Thyroid gland (tissue), 4 donors: ENCODE measurements at places on chromosomes 11 and 22. TPM values are rescaled to one million over a fixed set of nuclear protein-coding genes. Genes with fewer than 3 reads are reported as not detected.

- no peaks in the 10 kb centered on the region for H3K4me1 ChIP-seq
- no peak for DNase-seq
- H3K27ac ChIP-seq: no peak overlapping the region
- H3K27me3 ChIP-seq: no peaks in the 10 kb centered on the region
- H3K4me3 ChIP-seq: no peak overlapping the region
Measured at GRCh38 chr11:65207918-65208784, 26.4 kb downstream of the CAPN1 start.

DNA sequence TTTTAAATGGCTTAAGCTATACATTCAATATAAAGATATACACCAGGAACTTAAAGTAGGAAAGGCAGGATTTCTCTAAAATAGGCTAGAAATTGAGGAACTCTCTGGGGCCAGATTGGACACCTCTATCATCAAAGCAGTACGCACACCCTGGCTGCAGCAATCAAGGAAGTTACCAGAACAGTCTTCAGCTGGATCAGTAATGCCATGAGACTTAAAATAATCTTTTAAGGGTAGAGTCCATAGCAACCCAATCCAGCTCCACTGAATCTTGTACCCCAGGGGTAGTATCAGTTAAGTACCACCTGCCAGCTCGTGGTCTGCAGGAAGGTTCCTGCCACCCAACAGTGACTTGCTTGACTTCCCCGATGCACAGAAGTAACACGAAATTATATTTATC lies 3.0 kb downstream of the RDX start:
- DNase-seq: no peak
- H3K27ac ChIP-seq: no peak overlapping the region
- no peaks in the 10 kb centered on the region for H3K27me3 ChIP-seq

DNA sequence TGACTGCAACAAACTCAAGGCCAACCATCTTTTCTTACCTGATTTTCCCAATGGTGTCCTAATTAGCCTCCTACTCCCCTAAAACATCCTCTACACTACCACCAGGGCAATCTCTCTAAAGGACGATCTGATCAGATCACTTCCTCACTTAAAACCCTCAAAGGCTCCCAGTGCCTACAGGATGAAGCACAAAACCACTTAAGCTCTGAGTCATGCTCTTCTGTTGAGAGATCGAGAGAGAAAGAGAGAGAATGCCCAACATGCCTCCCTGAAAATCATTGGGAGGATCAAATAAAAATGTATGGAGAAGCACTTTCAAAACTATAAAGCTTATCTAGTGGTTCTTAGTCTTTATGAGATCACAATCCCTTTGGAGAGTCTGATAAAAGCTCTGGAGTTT lies 171.1 kb downstream of the CADM1 start:
- DNase-seq: no peak
- H3K4me1 ChIP-seq: peaks cover 15% of the 10 kb centered on the region
- H3K4me3 ChIP-seq: no peak overlapping the region
- no peak overlapping the region for H3K27ac ChIP-seq
- no peaks in the 10 kb centered on the region for H3K27me3 ChIP-seq

GRCh38 chr11:10487002-10487647 lies 32.1 kb downstream of the AMPD3 start:
- H3K27ac ChIP-seq: no peak overlapping the region
- H3K4me1 ChIP-seq: peaks cover 10% of the 10 kb centered on the region
- H3K27me3 ChIP-seq: no peaks in the 10 kb centered on the region
- H3K4me3 ChIP-seq: no peak overlapping the region

KREMEN1 gene
- total RNA-seq: 24.5 TPM

SCN4B gene
- 13.4 TPM for total RNA-seq
